ENCODE measurements at places on chromosomes 7 and 10.

DNA sequence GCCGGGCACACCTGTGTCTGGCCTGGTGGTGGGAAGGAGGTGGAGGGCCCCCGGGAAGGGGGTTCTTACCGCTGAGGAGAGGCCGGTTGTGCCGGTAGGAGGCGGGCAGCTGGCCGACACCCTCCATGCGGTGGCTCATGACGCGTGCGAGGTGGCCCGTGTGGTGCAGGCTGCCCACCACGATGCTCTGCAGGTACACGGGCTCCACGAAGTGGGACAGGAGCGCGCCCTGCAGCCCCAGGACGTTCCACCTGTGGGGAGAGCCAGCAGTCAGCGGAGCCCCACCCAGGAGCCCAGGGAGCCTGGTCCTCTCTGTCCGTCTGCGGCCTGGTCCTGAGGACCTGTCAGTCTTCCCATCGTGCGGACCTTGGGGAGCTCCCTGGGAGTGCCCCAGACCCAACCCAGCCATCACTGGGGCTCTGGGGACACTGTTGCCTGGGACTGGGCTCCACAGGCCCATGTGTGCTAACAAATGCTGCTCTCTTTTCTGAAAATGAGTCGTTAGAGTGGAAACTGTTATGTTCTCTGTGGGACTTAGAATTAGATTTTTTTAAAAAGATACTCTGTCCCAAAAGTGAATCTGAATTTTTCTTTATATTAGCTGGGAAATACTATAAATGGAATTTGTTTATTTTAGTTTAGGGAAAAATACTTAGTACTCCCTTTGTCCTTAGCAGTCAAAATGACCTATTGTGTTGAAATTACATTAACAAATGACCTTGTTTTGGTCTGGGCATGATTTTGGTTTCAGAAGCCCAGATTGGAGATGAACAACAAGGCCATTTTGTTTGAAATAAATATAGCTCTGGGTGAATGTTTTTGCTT is 143.9 kb downstream of the WDR37 start:
- DNase-seq = no peak

GRCh38 chr10:44465401-44466115 is 80.7 kb upstream of the CXCL12 start:
- no peak for DNase-seq

DNA sequence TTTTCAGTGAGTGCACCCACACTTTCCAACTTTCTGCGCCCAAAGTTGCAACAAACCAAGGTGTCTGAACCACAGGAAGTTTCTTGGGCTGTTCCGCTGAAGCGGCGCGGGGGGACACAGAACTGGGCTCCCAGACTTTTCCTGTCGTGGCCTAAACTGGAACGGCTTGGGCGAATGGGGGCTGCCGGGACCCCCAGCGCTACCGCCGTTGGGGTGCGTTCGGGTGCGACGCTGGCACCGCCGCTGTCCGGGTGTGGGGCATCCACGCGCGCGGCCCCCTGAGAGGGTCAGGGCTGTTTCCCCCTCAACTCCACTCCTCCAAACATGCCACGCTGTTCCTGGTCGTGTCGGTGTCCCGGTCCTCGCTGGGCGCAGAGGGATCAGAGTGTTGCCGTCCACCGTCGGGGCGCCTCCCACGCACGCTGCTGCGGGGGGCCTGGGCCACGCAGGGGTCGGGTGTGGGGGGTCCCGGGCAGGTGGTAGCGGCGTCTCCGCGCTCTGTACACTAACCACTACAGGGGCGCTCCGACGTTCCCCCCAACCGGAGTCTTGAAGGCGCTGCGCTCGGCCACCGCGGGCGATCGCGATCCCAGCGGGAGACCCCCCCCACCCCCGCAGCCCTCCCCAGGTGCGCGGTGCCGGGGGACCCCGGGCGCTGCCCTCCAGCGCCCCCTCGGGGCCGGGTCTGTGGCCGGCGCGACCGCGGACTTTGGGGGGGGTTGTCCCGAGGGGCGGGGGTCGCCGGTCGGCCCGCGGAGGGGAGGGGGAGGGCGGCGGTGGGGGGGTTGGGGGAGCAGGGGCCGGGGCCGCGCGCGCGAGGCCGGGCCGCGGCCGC is 2.2 kb upstream of the CUX1 start:
- DNase-seq = peak; percentile 44

DNA sequence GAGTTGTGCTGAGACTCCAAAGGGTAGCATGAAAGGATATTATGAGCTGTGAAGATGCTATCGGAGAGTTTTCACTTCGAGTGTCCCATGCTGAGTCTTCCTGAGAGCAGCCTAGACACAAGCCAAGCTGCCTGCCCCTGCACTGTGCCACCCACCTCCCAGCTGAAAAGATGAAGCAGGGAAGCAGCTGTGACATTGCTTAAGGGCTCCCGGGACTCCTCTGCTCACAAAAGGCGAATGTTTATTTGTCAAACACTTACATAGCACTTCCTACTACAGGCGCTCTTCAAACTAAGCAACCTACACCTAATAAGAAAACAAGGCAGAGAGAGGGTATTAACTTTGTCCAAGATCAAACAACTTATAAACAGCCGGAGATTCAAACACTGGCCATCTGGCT is 95.6 kb downstream of the OSBPL3 start:
- DNase-seq = no peak

- DNase-seq = no peak
These were observed 40.7 kb downstream of the LEP start for GRCh38 chr7:128281605-128282380.

DNA sequence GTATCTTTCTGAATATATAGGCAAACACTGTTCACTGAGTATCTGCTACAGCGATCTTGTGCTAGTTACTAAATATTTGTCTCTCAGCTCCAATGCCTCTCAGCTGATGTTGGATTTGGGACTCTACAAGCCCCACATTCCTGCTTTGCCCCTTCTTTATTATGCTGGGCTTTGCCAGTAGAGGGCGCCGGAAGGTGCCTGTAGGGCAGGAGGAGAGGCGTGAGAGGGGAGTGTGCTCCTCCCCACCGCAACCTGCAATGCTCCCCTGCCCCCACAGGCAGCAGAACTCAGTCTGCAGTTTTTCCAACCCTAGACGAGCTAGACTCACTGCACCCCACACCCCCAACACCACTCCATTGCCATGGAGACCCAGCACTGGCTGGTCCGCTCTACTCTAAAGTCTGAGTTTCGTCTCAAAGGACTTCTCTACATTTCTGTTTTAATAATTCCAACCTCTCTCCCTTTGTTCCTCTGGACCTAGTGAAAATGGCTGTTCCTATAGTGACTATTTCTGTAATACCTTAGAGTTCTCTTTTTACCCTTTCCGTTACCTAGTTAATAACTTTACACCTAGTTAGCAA is 337.6 kb downstream of the CCSER2 start:
- DNase-seq = no peak

- DNase-seq = no peak
These were observed 41.3 kb upstream of the GLI3 start for GRCh38 chr7:42278344-42278743.

DNA sequence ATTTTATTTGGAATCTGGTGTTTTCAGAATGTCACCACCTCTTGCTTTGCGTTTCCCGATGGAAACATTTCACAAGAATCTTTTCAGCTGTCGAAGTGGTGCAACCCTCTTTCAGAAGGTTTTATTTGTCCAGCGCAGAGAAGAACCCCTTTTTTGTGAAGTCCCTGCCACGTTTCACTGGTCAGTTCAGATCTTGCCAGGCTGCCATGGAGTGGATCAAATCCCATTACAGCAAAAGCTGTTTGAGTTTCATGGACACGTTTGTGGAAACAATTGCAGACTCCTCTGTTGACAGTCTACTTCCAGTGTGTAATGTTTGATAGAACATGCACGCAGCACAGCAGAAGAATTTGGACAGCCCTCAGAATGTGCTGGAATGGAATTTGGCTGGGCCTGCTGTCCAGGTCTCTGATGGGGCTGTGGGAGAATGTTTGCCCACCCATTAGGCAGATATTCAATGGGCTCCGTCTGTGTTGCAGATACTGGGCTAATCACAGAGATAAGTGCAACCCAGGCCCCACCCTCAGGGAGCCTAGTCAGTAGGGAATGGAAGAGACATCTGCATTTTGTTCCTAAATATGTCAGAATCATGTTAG is 143.2 kb downstream of the GRK5 start:
- DNase-seq = no peak

DNA sequence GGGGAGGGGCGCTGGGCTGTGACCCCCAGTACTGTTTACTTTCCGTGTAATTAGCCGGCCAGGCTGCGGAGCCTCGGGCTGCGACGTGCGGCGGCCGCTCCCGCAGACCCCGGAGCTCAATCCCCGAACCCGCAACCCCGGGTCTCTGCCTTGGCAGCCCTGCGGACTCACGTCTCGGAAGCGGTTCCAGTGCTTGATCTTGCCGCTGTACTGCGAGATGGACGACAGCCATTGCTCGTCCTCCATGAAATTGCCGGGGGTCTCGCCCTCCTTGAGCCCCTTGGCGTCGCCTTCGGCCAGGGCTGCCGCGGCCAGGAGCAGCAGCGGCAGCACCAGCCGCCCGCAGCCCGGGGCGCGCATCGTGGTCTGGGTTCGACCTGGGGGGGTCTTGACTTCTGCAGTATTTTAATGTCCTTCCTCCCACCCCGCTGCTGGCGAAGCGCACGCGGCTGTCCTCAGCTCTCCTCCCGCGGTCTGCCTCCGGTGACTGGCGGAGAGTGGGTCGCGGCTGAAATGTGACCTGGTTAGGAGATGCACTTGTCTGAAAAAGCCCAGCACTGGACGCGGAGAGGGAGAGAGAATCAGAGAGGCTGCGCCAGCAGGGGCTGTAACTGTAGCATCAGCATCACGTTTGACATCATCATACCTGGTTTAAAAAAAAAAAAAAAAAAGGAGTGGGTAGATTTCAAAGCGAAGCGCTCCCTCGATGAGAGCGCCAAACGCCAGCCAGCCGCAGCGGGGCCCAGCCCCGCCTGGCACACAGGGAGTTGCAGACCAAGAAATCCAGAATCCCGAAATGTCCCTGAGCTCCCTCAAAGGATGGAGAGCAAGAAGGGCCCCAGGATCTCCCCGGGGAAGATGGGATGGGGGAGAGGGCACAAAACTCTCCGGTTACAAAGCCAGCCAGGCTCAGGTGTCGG is at the start of gene SPOCK2:
TSS of gene SPOCK2 (minus strand) at position 583 of the 920 bp plus-strand sequence. CDS start at position 360, 223 bp downstream.
- peak; percentile 81 for DNase-seq

- DNase-seq = peak; percentile 40
These were observed 1.4 kb upstream of the KLF6 start for GRCh38 chr10:3786295-3787015.

DNA sequence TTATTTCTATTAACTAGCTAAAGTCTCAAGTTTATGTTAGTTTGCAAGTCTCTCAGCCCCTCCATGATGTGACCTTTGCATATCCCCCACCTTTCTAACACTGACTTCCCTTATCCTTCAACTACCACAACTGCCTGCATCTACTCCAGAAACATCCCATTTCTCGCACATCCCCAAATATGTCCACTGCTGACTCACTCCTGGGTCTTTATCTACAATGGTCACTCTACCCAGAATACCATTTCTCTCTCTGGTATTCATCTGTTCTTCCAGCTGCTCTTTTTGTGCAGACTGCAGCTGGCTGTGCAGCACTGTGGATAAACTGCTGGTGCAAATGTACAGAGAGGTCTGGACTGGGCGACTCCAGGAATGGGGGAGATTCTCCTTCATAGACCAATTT is 32.7 kb upstream of the PRSS1 start:
- DNase-seq = no peak

DNA sequence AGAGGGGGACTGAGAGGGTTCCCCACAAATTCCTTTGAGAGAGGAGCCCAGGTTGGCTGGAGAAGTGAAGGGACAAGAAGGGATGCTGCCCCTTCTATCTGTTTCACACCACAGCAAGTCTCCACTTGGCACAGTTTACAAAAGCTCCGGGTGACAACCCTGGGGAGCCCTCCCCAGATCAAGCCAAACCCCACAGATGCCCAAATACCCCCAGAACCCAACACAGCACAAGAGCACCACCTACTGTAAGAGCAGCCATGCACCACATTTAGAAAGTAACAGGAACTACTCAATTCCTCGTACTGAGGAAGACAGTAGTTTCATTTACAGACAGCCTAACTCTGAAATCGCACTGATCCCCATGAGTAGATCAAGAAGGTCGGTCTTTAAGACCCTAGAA is 67.8 kb upstream of the ATP6V0A4 start:
- DNase-seq = peak; percentile 35

DNA sequence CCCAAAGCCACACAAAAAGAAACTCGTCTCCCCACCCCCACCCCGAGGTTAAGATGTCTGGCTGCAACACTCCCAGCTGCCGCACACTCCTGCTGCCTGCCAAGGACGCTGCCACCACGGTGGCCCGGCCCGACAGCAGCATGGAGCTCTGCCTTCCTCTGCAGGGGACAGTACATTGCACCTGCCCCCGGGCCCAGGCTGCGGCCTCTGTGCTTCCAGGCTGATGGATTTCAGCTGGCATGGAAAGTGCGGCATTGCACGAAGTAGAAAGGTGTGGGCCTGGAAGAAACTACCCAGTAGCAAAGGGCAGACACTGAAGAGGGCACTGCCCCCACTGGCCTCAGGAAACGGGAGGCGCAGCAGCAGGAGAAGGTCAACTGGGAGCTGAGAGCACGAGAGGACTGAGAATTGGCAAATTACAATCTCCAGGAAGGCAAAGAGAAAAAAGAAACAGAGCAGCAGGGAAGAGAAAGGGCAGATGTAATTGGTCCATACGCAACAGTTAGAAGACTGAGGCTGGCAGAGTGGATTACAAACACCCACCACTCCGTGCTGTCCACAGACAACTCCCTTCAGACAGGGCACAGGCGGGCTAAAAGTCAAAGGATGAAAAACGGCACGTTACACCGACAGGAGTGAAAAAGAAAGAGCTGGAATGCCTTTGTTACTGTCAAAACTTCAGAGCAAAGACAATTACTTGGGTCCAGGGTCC is 117.1 kb upstream of the DIP2C start:
- no peak for DNase-seq

- DNase-seq = no peak
These were observed 588.1 kb upstream of the SEMA3D start for GRCh38 chr7:85774986-85775385.

GRCh38 chr10:79937701-79938151 is 11.2 kb downstream of the SFTPD start:
- no peak for DNase-seq

Data from CD4-positive, alpha-beta T cell treated with Interleukin-6 at 100 ng/mL for 8 hours (primary cell).